ENCODE measurements at places on chromosomes 11 and 22.

DNA sequence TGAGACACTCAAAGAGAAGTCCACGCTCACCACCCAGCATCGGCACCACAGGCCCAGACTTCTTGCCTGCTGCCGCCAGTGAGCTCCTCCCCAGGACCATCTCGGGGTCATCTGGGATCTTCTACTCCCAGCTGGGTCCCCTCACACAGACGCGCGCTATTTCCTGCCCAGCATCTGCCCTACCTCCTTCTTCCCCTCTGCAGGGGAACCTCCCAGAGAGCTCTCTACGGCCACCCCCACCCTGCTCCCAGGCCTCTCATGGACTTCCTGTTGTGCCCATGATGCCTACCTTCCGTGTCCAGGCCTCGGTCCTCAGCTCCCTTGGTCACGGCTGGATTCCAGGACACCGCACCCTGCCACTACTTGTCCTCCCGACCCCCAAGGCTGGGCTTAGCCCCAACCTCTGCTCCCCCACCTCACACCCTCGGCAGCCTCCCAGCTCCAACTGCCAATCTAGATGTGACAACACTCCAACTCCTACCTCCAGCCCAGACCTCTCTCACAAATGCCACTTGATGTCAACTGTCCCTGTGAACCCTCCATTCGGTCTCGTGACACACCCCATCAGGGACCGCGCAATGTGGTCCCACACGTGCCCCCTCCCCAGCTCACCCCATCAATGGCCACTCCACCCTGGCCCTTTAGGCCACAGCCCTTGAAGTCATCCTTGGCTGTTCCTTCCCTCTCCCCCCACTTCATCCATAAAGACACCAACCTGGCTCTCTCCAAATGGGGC lies 45.3 kb downstream of the SGSM3 start:
- no peak for DNase-seq

DNA sequence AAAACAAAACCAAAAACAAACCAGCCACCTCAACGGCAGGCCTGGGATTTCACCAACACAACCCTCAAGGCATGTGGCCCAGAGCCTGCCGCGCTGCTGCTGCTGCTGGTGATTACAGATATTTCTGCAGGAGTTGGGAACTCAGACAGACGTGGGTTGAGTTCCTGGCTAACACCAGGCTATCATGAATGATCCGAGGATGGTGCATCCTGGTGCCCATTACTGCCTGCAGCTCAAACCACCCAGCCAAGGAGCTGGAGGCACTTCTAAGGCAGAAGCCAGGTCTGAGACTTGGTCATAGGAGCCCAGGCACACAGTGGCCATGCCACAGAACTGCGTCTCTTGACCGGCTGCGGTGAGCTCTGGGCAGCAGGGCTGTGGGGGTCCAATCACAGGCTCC lies 151.8 kb downstream of the MPPED1 start:
- DNase-seq = no peak

DNA sequence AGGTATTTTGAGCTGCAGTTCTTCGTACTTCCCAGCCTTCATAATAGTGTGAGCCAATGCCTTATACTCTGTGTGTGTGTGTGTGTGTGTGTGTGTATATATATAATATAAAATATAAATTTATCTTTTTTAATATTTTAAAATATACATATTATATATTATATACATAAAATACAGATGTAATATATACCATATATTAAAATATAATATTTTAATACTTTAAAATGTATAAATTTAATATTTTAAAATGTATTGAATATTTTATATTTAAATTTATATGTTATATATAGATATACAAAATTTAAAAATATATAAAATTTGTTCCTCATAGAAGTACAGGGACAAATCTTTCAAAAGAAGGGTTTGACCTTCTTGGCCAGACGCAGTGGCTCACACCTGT lies 53.7 kb upstream of the CARD18 start:
- no peak for DNase-seq

DNA sequence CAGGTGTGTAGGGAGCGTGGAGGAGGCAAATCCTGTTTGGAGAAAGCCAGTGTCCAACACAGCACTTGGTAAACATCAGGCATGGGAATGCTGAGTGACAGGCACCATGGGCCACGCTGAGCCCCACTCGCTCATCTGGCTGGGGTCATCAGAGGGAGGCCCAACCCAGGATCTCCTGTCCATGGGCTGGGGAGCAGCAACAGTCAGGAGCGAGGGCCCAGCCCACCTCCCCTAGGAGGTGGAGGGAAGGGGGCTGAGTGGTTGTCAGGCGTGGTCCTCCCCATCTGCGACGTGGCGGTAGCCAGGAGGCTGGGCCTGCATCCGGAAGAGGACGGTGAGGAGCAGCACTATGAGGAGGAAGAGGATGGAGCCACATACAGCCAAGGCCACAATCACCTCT lies 8.8 kb downstream of the ACP2 start:
- no peak for DNase-seq

DNA sequence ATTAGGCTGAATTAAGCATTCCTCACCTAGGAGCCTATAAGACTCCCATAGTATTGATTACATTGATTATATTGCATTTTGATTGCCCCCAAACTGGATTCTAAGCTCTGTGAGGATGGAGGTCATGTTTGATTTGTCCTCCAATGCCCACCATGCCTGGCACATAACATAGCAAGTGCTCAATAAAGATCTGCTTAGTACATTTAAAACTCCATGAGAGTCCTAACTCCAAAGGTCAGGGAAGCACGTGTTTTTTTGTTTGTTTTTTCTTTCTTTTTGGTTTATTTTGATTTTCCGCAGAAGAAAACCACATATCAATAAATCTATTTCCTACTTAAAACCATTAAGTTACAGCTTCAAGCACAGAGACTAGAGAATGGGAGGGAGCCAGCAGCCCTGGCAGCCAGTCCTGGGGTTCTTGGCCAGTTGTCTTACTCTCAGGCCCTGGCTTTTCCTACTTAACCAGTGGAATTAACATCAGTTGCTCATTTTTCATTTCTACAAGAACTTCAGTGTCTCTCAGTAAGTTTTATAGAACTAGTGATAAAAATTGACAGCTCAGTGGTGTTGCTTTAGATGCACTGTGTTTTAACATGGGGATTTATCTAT lies 429.9 kb upstream of the CCDC90B start:
- no peak for DNase-seq

DNA sequence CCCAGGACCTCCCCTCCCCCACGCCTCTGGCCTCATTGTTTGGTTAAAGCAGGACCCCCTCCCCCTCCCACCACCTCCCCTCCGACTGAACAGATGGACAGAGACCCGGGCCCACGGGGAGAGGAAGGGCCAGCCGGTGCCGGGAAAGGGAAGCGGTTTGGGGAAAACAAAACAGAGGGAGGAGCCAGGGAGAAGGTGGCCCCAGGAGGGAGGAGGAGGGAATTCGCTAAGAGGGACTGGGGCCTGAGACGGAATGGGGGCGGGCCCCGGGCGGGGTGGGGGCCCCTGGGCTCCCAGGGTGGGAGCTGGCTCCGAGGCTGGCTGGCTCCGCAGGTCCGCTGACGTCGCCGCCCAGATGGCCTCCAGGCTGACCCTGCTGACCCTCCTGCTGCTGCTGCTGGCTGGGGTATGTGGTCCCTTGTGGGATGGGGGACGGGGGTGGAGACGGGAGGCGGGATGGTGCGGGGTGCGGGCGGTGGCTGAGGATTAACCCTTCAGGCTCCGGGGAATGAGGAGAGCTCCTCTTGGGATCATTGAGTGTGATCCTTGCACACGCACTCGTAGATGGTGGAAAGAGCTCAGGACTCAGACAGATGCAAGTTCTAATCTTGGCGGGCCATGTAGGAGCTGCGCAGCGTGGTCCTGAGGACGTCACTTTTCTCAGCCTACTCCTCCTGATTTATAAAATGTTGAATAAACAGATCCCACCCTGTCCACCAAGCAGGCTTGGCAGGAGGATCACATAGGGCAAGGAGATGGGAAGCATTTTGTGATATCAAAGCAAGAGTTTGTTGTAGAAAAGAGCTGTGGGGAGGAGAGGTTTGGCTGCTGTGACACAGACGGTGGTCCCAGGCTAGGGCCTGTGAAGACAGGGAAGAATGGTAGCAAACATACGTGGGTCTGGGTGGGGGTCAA lies 688 bp downstream of the SERPING1 start:
- peak; percentile 91 for DNase-seq

GRCh38 chr11:68683121-68683520 lies 1.2 kb upstream of the GAL start:
- DNase-seq = no peak

DNA sequence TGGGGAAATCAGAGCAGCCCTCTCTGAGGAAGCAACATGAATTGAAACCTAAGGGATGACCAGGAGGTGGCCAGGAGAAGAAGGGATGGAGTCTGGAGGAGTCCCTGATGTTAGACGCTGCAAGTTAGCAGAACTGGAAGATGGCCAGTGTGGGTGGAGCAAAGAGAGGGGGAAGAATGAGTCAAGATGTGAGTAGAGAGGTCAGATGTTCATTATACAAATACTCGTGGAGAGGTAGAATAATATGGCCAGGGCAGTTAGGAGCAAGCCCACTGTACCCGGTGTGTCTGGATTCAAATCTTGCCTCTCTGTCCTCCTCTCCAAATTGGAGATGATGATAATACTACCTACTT lies 242.0 kb downstream of the TENM4 start:
- DNase-seq = no peak

DNA sequence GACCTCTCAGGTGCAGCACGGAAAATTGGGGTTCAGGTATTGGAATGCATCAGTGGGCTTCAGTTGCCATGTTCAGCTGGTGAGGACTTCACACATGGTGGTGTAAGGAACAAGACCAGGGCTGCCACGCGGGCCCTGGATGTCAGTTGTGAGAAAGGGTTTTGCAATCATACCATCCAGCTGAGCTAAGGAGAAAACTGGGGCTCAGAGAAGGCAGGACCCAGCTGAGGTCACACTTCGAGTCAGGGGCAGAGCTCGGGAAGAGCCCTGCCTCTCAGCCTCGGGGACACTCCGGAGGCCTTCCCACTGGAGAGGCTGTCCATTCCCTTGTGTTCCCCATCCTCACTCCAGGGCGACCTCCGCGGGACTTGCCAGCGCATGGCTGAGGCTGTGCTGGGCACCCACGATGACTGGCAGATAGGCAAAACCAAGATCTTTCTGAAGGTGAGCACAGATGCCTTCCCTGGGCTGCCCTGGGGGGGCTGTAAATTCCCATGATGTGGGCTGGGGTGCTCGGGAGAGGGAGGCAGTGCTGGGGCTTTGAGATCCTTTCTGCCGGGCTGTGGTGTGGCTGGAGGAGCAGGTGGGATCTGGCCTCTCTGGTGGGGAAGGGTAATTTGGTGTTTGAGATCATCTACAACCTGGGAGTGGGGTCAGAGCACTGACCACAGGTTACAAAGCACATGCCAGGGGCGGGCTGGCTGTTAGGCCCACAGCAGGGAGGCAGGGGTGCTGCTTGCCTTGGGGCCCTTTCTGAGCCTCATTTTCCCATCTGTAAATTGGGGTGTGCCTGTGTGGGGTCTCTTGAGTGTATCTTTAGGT lies 47.2 kb downstream of the MYO7A start:
- no peak for DNase-seq

DNA sequence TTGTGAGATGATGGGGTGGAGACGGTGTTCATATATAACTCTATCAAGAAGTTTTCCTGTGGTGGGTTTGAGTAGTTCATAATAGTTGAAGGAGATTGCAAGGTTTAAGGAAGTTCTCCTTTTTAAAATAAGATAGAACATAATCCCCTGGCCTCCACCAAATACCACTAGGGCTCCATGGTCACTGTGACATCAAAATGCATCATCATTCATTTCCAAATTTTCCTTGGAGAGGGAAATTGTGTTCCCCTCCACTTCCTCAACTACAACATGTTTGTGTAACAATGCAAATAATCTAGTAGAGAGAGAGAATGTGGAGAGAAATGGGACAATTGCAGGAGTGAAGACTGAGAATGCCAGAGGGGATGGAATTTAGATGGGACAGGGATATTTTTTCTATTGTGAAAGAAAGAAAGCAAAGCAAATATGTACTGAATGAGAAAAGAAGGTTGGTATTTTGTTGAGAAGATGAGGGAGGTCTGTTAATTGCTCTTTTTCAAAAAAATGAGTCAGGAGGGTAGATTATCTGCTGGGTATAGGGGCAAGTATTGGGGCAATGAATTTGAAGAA lies 33.4 kb upstream of the ZBED5 start:
- DNase-seq = no peak

DNA sequence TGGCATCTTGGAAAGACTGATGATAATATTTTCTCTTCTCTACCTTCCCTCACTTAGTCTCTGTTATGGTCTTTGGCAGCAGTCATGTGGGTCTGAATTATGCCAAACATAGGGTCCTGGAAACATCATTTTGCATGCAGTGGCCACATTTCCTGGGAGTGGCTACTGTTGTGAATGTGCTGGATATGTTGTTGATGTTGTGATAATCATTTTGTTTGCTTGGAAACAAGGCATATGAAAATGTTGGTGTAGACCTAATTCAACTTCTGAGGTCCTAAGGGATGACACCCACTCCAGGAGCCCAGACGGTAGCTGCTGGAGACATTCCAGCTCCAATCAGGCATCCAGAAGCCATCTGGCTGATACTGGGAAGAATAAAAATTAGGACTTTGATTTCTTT lies 109.7 kb downstream of the DCDC1 start:
- no peak for DNase-seq

DNA sequence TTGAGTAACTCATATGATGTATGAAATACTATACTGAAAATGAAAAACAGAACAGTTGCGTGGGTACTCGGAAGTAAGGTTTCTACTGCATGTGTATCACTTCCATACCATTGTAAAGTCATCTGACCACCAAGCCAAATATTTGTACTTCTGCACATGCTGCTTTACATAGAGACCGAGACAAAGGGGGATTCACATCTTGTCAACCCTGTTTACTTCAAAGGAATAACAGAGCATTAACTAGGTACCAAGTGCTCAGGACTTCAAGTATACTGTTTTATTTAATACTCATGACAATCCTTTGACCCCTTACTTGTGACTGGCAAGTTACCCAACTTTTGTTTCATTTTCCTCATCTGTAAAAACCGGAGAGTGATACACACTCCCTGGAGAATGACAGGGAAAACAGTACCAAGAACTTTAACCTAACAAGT lies 9.9 kb downstream of the MAPK1 start:
- DNase-seq = no peak

DNA sequence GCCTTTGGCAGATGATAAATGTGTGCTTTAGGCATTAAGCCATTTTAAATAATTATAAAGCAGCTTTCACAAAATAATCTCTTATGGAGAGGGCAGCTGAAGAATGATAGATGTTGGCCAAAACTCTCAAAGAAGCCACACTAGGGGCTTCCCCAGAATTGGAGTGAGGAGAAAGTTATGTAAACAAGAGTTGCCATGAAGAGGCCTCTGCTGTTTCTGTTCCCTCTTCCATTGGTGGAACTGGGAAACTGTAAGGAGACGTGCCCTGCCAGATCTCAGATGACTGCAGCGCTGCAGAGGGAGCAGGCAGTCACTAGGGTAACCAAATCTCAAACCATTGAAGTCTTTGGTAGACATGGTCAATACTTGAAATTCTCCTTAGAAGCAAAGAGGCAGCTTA lies 19.4 kb upstream of the APLP2 start:
- no peak for DNase-seq

DNA sequence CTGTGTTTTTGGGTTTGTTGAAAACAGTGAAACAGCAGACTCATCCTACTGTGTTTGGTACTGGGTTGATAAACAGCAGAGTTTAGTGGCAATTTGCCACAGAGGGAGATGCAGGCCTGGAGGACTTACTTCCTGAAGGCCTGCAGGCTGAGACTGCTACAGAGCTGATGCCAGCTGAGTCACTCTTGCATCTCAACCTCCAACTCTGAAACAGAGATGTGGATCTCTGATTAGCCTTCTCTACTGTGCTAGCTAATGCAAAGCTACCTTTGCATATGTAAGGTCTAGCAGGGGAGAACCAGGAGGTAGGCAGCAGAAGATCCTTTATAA lies 14.3 kb downstream of the ATP5MG start:
- DNase-seq = peak; percentile 25

- DNase-seq = no peak
Observed at GRCh38 chr11:55658608-55659007, 3.4 kb upstream of the OR4C6 start.

Measured in SK-N-DZ (cell line).